Cortex of kidney (tissue), 1 donor: ENCODE measurements at places on chromosomes 4 and X.

- DNase-seq = no peak
These were observed 156.8 kb downstream of the MGST2 start for GRCh38 chr4:139822391-139822790.

DNA sequence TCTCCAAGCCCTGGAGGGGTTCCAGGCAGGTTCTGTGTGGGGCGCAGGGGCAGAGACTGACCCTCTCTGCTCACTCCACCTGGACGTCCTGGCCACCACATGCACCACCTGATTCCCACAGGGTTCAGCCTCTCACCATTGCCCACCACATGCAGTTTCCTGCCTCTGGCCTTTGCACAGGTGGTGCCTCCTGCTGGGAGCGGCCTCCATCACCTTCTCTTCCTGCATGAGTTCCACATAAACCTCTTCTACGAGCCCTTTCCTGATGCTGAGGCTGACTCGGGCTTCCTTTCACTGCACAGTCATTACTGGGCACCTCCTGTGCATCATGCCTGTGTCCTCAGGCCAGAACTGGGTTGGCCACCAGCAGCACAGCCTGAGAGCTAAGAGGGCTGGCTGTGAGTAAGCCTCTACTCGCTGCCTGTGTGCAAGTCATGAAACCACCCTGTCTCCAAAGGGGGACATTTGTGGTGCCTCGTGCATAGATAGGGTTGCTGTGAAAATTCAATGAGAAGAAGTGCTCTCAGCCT lies 19.9 kb downstream of the MAN2B2 start:
- DNase-seq = no peak

GRCh38 chr4:153292897-153293741 lies 51.4 kb upstream of the MND1 start:
- DNase-seq = no peak

DNA sequence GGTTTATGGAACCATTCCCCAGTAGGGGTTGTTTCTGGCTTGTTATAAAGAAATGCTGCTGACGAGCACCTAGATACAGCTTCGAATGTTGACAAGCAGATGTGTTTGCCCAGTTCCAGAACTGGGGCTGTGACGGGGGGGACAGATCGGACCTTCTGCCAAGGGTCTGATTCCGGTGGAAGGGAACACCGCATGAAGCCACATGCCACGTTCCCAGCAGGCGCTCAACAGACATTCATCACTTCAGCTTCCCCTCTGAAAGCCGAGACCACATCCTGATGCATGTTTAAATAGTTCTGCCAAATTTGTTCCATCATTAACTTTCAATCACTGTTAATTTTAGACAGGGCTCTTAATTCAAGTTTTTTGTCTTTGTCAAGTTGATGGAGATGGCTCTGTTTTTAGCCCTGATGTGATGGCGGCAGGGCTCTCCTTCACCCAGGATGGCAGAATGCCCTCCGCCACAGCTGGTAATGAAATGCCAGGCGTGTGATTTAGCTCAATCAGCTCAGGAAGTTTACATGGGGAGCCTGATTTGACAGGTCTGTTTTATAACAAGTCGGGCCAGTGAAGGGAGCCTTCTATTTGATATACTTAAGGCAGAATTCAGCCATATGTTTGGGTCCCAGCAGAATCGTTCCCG lies 57.4 kb downstream of the PSAPL1 start:
- no peak for DNase-seq

GRCh38 chr4:70651864-70652506 lies 14.3 kb downstream of the JCHAIN start:
- DNase-seq = no peak

DNA sequence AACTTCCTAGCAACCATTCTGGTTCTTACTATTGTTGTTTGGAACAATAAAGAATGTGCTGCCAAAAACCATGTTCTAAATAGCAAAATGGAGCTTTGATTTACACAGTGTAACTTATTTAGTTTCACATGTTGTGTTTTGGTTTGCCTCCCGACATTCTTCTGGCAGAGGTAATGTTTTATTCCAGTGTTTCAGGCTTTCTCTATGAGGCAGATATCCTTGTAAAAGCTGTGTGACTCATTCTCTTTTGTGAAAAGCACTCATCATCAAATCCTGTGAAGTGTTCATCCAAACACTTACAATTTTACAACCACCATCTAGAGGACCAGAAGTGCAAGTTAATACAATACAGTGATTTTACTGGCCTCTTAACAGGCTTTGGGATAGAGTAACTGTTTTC lies 219.0 kb upstream of the GIMD1 start:
- DNase-seq = no peak

- DNase-seq = no peak
These were observed at the start of gene APELA for GRCh38 chr4:164876700-164877324. APELA (plus strand) TSS chr4:164877178; CDS start chr4:164877332, 154 bp downstream.

- no peak for DNase-seq
These were observed 140.2 kb upstream of the KLF3 start for GRCh38 chr4:38523524-38524448.

GRCh38 chr4:87530868-87531267 lies 1.7 kb upstream of the SPARCL1 start:
- no peak for DNase-seq

DNA sequence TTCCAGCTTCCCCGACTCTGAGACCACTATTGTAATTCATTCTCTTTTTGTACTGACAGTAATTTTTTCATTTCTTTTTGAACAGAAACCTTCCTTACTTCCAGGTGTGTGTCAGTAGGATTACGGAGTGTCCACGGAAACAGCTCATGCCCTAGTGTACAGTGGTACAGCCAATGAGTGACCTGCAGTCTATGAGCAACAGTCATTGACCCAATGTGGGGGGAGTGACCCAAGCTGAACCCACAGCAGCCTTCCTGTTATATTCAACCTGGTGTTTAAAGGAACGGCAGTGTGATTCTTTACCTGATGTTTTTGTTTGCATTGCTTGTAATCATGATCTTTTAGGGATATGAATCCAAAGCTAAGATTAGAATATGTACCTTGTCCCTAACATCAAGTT lies 1.2 kb downstream of the H2BW2 start:
- DNase-seq = no peak

DNA sequence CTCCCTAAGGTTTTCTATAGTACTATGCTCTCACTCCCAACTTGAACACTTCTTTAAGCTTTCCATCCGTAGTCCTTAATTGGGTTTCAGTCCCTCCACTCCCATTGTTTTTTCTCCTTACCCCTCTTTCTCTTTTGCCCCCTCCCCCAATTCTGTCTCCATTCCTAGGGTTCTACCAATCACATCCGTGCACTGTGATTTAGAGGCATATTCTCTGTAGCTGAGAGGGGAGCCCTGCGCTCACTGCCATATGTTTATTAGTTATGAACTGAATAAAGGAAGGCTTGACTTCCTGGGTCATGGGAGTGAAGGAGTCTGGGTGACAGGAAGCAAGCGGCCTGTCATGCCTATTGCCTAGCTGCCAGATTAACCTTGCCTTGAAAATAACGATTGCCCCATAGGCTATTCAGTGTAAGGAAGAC lies 471 bp downstream of the MCTS1 start:
- DNase-seq = no peak

GRCh38 chrX:134671294-134671693 lies 13.0 kb upstream of the PLAC1 start:
- no peak for DNase-seq

DNA sequence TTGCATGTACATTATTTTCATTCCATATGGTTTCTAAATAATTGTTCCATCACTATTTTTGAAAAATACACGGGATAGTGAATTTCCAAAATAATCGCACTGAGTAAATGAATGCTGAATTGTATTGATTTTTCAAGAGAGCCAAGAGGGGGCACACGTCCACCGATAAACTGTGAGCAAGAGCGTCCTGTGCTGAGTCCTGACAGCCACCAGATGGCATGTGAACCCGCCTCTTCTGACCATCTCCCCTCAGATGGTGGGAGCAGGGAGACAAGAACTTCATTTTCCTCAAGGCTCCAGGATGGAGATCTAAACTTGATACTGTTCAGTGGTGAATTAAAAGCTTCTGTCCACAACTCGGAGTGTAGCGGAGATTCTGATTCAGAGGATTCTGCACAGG lies 30.6 kb upstream of the IL9R start:
- no peak for DNase-seq

DNA sequence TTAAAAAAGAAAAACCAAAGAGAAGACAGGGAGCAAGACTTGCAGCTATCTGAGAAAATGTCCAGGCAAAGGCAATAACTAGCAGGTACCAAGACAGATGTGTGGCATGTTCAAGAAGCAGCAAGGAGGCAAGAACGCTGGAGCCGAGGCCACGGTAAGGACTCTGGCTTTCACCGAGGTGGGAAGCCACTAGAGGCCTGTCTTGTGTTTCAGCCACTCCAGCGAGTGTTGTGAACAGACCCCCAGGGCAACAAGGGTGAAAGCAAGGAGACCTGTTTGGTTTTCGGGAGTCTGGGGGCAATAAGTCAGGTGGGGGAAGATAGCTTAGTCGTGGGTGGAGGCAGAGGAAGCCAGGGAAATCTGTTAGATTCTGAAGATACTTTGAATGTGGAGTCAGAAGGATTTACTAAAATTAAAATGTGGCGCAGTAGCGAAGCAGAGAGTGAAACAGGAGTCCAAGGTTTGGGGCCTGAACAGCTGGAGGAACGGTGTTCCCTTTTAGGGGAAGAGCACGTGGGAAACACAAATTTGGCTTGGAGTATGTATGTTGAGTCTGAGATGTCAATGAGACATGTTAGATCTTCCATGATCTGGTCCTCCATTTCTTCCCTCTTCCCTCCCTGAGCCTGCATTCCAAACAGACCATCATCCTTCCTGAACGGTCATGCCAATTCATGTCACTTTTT lies 3.1 kb downstream of the WDR1 start:
- no peak for DNase-seq

- DNase-seq = no peak
These were observed 32.0 kb upstream of the STS start for GRCh38 chrX:7115557-7115956.

DNA sequence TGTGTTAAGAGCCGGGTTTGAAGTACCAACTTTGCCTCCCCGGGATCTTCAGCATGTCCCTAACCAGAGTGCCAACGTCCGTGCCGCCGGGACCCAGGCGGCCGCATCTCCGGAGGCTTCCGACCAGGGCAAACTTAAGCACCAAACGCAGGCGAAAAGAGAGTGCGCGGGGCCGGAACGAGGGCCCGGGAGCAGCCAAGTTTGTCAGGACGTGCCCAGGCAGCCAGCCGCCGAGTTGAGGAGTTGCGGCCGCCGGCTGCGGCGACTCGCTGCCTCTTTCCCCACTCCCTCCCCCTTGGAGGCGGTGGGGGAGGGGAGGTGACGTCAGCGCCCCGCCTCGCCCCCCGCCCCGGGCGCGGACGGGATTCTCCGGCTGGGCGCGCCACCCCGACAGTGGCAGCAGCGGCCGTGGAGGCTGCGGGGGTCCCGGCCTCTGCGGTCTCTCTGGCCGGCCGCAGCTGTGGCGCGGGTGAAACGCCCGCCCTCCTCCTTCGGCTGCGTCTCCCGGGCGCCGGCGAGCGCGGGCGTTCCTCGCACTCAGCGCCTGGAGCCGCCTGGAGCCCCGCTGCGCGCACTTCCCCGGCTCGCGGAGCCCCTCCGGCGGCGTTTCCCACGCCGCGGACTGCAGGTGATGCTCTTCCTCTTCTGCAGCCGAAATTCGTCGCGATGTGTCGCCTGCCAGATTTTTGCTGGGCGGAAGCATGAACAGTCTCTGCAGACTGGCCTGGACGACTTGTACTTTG lies 2.9 kb upstream of the FAT1 start:
- DNase-seq = no peak

GRCh38 chrX:13574600-13574999 lies 5.2 kb downstream of the EGFL6 start:
- no peak for DNase-seq

GRCh38 chr4:37653601-37654000 lies 32.6 kb downstream of the RELL1 start:
- DNase-seq = no peak

GRCh38 chrX:41621222-41621723 lies 67.5 kb upstream of the GPR34 start:
- no peak for DNase-seq

DNA sequence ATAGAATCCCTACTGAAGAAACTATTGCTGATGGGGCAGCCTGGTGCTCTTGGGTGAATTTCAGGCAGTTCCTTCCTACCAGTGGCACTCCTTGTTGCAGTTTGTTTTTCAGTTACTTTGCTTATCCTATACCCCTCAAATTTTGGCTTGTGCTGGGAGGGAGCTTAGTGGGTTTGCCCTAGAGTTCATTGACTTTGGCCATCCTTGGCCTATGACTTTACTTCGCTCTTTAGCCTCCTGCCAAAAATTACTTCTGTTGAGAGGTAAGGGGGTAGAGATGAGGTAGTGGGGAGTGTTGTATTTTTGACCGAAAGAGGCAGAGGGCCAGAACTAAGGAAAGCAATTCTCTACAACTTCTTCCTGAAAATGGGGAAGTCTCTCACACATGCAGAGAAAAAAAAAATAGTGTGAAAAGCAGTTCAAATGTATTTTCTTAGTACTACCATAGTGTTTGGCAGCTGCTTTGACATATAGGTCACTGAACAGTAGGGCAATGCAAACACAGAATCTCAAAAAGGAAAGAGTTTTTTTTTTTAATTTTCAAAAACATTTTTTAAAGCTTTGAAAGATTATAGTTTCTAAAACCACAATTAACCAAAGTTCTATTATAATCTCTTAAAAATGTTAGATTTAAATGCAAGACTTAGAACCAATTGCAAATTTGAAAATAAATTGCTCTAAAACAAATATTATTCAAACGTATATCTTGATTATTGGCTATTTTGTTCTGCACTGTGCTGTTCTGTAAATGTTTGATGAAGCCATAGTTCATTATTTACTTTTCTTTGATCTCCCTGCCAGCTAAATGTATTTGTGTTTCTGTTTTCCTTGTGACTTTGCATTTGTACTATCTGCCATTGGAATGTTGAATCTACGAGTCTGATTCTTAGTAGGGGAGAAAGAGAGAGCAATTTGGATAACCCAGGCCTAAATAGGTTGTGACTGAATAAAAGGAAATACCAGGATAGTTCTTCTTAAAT lies 73.6 kb downstream of the DCK start:
- no peak for DNase-seq

GRCh38 chr4:8021796-8022195 lies 82.1 kb upstream of the AFAP1 start:
- DNase-seq = no peak

- DNase-seq = no peak
These were observed 10.2 kb upstream of the MAGEB10 start for GRCh38 chrX:27797575-27797974.
